ENCODE measurements at places on chromosomes 1 and 21. TPM values are rescaled to one million over a fixed set of nuclear protein-coding genes. Genes with fewer than 3 reads are reported as not detected.

GRCh38 chr1:180402551-180402950 is 99.8 kb downstream of the ACBD6 start:
- DNase-seq, result no peak

GRCh38 chr21:43803558-43804300 is 14.4 kb downstream of the RRP1 start:
- no peak for DNase-seq

DNA sequence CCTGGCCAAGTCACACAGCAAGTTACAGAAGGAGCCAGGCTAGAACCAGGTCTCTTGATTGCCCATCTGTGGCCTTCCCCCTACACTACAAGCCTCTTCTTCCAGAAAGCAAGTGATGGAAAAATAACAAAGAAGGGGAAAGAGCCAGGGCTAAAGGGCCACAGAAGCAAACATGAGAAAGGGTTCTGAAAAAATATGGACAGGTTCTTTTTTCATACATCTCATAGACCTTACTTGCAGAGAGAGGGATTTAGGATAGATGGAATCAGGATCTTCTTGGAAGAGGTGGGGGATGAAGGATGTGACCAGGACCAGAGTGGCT is 3.2 kb downstream of the RHBG start:
- no peak for DNase-seq

- no peak for DNase-seq
These were observed 102.7 kb upstream of the IVNS1ABP start for GRCh38 chr1:185419718-185420117.

DNA sequence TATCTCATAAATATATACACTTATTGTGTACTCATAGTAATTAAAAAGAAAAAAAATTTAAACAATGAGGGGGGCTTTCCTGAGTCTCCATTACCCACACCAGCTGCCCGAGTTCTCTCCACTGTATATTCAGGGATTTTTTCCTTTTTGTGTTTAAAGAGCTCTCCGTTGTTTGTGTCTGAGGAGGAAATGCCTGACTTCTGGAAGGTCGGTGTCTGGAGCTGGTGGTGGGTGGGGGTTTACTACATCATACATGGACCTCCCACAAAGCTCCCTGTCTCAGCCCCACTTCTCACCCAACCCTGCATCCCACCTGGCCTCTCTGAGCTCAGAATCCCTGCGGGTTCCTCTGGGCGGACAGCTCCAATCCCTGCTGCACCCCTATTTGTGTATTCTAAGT is 64.1 kb upstream of the ETV3 start:
- no peak for DNase-seq

DNA sequence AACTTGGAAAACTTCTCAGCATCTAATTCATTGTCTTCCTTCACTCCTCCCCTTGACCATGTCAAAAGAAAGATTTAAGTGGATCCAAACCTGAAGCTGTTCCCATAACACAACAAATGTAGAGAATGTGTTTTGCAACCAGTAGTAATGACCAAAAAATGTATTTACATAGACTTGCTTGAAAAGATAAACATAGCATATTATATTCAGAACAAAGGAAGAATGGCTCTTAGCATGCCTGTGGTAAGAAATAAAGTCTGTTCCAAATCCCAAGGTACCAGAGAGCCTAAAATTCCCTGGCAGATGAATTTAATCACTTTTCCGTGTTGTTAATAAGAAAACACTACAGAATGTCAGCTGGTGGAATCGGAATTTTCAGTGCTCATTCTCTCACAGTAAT is 36.8 kb downstream of the FMO3 start:
- no peak for DNase-seq

- DNase-seq, result no peak
These were observed 85.0 kb downstream of the RGS21 start for GRCh38 chr1:192401825-192402224.

DNA sequence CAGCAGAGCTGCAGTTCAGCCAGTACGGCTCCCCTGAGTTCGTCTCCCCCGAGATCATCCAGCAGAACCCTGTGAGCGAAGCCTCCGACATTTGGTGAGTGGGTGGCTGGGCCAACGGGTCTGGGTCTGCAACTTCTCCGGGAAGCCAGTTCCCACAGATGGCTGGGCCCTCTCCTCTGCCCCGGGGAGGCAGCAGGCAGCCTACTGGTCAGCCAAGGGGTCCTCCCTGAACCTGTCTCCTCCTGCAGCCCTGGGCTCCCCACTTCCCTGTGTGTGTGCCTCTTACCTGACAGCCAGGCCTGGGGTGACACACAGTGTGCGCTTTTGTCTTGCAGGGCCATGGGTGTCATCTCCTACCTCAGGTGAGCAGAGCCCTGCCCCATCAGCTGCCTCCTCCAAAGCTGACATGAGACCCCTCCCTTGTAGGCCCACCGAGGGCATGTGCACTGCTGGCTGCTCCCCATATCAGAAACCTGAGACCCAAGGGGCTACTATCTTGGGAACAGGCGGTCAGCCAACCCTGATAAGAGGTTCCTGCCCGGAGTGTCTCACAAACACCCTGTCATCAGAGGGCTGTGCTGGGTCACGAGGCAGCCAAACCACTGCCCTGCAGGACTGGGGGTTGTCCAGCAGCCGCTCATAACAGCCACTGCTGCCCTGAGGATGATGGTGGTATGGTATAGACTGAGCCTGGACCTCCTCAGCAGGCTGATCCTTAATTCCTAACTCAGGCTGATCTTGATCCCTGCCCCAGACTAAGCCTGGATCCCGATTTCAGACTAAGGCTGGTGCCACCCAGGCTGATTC is 37.6 kb downstream of the TRIM11 start:
- DNase-seq, result no peak

DNA sequence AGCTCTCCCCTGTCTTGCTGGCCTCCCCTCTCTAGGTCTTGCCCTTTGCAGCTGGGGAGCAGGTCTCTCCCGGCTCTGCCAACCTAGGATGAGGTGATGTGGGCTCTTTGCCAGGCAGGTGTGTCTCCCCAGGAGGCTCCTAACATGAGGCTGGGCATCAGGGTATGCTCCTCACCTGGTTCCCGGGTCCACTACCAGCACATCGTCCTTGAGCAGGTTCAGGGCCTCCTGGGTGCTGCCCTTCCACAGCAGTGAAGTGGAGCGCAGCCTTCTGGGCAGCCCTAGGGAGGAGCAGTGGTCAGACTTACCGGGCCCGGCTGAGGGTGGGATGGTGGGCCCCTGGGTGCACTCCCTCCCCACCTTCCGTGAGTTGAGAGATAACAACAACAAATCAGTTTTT is 17.5 kb downstream of the LACTBL1 start:
- no peak for DNase-seq

DNA sequence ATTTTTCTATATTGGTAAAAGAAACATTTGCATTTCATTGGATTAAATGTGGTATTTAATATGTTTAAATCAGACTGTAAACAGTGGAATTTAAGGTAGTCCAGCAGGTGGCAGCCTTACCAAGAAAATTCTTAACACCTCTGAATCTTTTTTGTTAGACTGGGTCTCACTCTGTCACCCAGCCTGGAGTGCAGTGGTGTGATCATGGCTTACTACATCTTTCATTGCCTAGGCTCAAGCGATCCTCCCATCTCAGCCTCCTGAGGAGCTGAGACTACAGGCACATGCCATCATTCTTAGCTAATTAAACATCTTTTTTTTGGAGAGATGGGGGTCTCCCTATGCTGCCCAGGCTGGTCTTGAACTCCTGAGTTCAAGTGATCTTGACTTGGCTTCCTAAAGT is 98.8 kb downstream of the RABGAP1L start:
- peak; percentile 28 for DNase-seq

DNA sequence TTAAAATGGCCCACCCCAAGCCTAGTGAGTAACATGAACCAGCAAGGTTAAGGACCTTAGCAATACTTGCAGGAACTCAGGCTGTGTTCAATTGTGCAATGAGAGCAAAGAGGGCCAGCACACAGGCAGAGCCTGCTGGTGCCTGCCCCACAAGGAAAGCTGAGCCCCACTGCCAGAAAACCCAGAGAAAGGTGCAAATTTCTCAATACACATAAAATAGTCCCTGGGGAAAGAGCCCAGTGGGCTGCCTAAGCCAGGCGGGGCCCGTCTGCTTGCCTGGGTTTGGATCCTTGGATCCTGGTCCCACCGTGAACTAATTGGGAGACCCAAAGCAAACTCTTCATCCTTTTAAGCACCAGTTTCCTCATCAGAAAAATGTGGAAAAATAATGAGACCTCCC is 128.5 kb upstream of the CACNA1E start:
- DNase-seq, result no peak

GRCh38 chr1:41240781-41241353 is 1.2 kb downstream of the SCMH1 start:
- DNase-seq, result no peak

DNA sequence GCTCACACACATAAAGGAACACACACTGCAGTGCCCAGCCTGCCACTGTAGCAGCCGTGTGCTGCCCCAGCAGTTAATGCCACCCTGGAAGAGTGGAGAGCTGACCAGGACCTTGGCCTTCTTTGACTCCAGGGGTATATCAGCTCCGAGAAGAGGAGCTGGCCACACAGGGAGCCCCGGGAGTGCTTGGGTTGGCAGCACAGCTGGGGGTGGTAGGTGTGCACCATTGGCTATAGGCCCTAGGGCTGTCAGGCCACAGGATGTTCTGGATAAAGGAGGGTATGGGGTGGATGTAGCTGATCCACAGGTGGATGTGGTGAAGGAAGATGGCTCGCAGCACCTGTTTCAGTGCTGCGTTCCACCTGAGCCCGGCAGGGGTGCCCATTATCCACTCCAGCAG is 640.5 kb downstream of the PLPP3 start:
- DNase-seq, result no peak

DNA sequence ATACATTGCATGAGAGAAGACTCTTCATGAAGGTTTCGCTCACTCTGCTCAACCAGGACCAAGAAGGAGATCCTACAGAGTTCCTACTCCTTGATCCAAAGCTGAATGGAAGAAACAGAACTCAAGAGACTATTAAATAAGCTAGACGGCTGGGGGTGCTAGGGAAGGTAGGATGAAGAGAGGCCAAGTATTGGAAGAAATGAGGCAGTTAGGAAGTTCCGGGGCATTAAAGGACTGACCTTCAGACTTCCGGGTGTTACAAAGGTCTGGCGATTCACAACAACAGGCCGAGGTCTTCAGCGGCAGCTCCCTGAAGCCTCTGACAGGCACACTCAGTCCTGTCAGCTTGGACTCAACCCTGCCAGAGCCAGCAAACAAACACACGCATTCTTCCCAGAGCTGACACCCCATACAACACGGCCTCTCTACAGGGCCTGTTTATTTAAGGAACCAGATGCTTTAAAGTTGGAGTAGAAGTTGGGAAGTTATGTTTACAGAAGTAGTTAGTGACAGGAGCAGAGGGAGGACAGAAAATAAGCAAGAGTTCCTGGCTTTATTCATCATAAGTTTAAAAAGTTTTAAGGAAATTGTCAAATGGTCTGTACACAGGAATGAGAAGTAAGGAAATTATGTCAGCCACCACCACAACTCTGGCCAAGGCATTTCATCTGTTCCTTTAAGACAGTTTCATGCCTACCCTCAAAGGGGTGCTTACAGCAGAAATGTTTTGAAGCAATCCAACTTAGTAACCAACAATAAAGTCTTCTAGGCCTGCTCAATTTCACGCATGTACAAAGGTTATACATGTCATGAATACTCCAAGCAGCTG is 4.7 kb downstream of the SORT1 start:
- peak; percentile 46 for DNase-seq

GRCh38 chr1:203325026-203325417 is 19.7 kb downstream of the BTG2 start:
- DNase-seq, result no peak

DNA sequence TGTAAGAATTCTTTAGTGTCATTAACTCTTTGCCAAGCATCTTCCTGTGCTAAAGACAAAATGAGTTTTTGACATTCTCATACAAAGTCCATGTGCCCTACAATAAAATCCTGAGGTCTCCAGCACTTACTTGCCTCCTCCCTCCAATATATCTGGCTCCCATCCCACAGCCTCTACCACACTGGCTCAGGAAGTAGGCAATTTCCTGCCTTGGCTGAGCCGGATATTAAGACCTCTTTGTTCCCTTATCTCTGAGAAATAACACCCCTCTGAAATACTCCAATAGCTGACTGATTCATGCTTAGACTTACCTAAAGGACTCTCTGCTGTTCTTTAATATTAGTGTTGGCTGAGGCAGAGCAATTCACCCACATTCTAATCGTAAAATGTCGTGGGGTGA is 37.6 kb upstream of the GORAB start:
- DNase-seq, result no peak

- no peak for DNase-seq
These were observed 2.5 kb downstream of the WNT9A start for GRCh38 chr1:227944931-227945890.

DNA sequence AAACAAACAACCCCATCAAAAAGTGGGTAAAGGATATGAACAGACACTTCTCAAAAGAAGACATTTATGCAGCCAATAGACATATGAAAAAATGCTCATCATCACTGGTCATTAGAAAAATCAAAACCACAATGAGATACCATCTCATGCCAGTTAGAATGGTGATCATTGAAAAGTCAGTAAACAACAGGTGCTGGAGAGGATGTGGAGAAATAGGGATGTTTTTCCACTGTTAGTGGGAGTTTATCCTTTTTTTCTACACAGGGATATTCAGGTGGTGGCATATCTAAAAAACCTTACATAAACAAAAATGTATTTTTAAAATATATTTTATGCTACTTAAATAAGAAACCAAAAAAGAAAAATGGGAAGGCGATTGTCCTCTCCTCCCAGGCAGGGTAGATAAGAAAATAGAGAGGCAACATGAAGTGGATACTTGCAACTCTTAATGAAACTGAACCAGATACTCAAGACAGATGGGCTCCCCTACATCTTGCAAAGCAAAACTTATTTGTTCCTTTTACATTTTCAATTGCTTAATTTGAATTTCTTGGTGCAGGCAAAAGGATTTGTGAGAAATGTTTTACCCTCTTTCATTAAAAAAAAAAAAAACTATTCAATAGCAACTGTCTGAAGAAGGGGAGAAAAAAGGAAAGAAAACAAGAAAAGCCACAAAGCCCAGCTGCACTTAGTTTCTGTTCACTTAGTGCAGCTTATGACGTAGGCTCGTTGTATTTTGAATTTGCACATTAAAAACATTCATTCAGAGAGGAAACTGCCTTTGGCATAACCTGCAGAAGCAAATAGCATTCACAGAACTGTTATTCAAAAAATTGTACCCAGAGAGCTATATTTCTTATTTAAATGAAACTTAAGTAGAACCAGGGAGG is 36.9 kb upstream of the RGS1 start:
- no peak for DNase-seq

Gene PCAT6
- 2.3 TPM for total RNA-seq

Gene CLEC20A
- 0.20 TPM for total RNA-seq

Gene CR1L
- total RNA-seq, result not detected

Gene TSPAN2
- total RNA-seq, result 12.1 TPM

Gene RNU1-1
- total RNA-seq, result 1,358 TPM

Gene BATF3
- 4.2 TPM for total RNA-seq

Gene MAP1LC3C
- total RNA-seq, result 1.2 TPM

Gene FCER1G
- 31.5 TPM for total RNA-seq

Gene KLF17
- total RNA-seq, result not detected

Gene EDARADD
- total RNA-seq, result 7.4 TPM

Gene BROX
- 61.8 TPM for total RNA-seq

Gene BACE2
- 174 TPM for total RNA-seq

Gene PRR9
- total RNA-seq, result not detected

Measured in mucosa of gallbladder (tissue), 1 donor.